Activated effector memory CD4-positive, alpha-beta T cell treated with Interleukin-2 at 50 U/mL for 16 hours (primary cell): ENCODE measurements at places on chromosomes 16 and 17.

DNA sequence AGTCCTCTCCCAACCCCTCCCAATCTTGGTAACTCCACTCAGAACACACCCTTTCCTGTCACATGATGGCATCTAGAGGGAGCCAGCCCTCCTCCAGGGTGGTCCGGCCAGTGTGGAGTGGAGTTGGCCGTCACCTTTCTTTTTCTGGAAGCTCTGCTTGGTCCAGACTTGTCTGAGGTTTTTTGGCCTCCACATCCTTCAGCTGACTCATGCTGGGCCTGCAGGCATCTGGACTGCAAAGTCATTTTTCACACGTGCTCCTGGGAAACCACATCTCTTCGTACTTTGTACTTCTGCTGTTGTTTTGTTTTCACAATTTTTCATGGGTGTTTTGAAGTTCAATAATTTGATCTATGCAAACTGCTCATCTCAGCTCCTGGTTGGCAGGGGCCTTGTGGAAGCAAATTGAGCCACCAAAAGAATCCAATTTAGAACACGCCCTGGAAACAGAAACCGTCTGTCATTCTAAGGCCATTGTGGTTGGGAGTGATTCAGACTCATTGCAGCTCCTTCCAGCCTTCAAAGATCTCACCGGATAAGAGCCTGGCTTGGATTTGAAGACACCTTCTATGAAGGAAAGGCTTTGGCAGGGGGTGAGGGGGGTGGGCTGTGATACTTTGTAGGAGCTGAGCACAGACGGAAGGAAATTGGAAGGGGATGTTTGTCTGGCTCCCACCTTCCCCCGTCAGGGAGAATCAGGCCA, 42.4 kb upstream of the NF1 start:
- no peak for DNase-seq

- DNase-seq, result no peak
These were observed 53.5 kb downstream of the SMURF2 start for GRCh38 chr17:64608571-64608981.

DNA sequence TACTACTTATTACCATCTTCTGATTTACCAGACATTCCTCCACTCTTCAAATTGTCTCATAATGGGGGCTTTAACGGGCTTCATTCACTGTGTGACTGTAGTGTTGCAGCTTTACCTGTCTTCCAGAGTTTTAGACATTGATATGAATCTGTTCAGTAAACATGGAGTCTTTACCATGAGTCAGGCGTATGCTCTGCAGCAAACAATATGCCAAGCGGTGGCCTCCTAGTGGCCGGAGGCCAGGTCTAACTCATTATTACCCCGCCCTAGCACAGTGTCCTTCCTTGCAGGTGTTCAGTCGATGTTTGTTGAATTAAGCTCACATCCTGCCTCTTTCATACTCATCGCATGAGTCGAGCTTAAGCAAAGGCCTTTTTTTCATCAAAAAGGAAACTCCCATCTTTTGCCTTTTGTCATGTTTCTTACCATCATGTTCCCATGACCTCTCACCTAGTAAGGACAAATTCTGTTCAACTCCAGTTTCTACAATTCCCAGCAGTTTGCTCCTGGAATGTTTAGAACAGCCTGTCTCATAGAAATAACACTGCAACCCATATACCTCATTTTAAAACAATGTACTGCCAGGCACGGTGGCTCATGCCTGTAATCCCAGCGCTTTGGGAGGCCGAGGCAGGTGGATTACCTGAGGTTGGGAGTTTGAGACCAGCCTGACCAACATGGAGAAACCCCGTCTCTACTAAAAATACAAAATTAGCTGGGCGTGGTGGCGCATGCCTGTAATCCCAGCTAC, 39.4 kb downstream of the TUBD1 start:
- peak; percentile 54 for DNase-seq

- DNase-seq, result no peak
These were observed 65.9 kb upstream of the HLF start for GRCh38 chr17:55198690-55199370.

GRCh38 chr16:79437764-79438751, 162.5 kb downstream of the MAF start:
- no peak for DNase-seq

DNA sequence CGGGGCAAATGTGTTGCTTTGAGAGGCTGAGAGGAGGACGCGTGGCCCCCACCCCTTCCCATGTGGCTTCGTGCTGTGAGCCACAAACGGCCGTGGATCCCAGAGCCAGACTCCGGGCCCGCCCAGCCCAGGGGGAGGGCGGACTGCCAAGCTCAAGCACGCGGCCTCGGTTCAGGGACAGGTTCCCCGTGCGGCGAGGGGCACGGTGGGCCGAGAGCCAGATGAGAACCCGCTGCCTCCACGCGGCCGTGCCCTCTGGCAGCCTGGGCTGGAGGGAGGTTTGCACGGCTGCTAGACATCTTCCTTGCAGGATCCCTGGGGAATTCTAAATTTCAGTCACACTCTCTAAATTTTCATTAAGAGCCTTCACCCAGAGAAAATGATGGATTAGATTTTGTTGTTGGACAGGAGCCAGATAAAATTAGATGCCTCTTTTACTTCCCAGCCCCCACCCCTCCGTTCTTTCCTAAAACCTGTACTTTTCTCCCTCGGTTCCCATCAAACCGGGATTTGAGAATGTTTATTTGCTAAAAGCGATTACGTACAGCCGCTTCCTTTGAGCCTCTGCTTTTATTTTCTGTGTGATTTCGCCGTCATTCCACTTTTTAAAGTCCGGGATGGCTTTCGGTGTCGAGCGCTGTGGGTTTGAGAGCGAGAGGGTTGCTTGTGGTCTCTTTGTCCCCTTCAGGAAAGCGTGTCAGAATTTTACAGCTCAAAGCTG, 25.0 kb upstream of the GNG13 start:
- DNase-seq, result no peak

- DNase-seq, result no peak
These were observed at the start of gene CTRL for GRCh38 chr16:67931712-67932461. Gene CTRL (minus strand): TSS chr16:67931862. CDS start chr16:67931852, 10 bp downstream.

DNA sequence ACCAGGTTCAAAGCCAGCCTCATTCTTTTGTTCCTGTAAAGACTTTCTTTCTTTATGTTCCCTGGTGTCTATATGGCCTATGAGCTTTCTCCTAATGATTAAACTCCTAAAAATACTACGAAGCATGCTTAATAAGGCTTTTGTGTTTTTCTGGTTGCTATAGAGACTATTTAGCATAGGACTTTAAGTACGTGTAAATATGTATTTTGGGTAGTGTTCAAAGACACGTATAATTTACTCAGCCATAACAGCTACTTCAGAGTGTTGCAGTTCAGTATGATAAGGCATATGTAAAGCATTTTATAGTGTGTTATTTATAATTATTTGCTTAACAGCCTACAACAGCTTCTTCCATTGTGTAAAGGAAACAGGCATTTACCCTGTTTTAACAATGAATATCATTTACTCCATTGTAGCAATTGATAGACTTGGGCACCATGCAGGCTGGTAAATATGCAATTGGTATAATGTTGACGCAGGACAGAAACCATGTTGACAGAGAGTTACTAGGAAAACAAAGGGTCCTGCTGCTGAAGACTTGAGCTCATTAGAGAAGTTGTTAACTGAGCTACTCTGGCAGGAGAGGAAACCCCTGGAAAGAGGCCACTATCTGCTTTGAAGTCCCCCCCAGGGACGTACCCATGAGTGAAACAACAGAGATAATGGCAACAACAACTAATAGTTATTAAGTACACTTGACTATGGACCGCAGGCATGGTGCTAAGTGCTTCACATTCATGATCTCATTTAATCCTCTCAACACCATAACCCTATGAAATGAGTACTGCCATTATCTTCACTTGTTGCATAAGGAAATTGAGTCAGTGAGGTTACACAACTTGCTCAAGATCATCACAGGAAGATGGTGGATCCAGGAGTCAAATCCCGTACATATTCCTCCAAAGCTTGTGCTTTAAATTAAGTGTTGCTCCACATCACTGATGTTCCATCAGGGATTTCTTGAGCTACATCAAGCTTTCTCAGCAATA, 342.2 kb upstream of the DYNLRB2 start:
- no peak for DNase-seq

DNA sequence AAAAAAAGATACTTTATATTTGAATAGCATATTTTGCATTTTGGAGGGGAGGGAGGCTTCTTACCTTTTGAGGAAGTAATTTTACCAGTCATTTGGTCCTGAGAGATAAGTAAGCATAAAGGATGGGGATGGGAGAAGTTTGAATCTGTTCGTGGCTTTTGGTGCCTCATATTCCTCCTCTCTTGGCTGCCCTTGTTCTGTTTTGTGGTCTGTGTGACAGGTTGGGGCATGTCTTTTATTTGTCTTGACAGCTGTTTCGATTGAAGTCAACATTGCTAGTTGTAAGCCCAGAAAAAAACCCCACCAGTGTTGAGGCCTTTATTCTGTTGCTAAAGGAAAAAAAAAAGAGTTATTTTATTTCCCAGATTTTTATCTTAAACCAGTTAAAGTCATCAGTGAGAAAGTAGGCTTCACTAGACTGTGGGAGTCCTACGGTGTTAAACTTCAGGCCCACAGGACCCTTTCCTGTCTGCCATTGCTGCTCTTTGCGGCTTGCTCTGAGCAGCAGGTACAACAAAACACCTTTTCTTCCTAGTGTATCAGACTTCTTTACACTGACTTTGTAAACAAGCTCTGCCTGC, 11.4 kb downstream of the SLC7A6 start:
- DNase-seq, result peak; percentile 39

DNA sequence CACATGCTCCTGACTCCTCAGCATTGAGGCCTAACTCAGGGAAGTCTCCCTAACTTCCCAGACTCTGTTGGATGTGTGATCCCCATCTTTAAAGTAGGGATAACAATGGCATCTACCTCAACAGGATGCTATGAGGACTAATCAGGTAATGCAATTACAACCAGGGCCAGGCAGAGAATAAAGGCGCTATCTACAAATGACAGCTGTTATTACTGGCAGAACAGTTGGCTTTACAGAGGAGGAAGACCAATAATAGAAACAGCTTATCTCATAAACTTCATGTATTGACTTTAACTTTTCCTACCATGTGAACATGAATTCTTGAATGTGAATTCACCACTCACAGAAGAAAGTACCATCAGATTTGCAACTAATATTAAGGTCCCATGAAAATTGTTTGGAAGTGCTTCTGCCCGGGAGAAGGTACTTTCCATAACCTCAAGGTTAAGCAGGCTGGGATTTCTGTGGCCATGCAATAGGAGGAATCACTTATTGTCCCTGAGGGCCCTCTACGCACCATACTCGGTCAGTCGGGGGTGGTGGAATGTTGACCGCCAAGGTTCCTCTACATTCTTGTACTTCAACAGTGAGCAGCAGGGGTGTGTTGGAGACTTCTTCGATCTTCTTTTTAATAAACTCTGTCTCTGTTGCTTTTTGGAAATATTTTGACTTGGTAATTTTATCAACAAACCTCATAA, 22.6 kb upstream of the ERN1 start:
- DNase-seq, result no peak

GRCh38 chr17:76642994-76643393, 563 bp downstream of the ST6GALNAC1 start:
- no peak for DNase-seq

DNA sequence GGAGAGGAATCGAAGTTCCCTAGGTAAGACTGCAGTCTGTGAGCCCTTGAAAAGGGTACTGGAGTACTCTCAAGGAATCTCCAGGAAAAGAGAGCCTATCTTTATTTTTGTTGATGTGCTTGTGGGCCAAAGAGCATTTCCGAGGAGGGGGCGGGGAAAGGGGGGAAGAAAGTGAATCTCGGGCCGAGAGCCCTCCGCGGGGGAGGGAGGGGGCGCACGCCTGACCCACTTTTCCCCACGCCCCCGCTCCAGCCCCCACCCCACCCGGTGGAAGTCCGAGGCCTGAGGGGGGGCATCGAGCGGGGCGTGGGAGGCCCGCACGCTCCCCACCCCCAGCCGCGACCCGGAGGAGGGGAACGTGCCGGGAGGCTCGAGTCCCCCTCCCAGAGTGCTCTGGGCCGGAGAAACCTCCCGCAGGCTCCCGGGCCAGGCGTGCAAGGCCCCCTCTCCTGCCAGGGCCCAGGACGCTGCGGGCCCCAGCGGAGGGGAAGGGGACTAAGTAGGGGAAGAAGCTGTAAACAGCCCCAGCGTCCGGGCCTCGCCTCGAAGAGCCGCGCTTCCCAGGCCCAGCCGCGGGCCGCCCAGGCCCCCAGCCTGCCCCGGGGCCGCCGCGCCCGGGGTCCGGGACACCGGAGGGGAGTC, 444 bp downstream of the HELZ start:
- no peak for DNase-seq

GRCh38 chr17:49370971-49371834, 9.2 kb upstream of the ZNF652 start:
- no peak for DNase-seq

GRCh38 chr17:41913798-41914197, 5.0 kb downstream of the ACLY start:
- no peak for DNase-seq

GRCh38 chr17:2435181-2435741, 34.4 kb upstream of the MNT start:
- no peak for DNase-seq

- no peak for DNase-seq
These were observed 84.3 kb downstream of the MARCHF10 start for GRCh38 chr17:62723842-62724241.

DNA sequence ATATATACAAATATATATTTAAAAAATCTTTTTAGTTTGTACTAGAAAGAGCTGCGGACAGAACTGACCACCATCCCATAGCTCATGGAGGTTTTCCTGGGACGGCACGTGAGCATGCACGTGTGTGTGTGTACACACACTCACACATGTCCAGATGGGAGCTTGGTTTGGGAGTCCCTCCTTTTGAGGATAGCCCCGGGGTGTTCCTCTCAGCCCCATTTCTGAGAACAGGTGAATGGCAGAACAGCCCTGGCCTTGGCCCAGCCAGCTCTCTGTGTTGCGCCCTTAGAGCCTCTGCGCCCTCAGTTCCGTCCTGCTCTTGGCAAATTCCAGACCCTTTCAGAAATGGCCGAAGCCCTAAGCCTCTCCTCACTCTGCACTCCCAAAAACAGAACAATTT, 70.1 kb downstream of the AMFR start:
- no peak for DNase-seq

GRCh38 chr17:49031965-49032928, 35.1 kb downstream of the IGF2BP1 start:
- DNase-seq, result no peak

- no peak for DNase-seq
These were observed 12.3 kb upstream of the UBE2I start for GRCh38 chr16:1297018-1297696.

DNA sequence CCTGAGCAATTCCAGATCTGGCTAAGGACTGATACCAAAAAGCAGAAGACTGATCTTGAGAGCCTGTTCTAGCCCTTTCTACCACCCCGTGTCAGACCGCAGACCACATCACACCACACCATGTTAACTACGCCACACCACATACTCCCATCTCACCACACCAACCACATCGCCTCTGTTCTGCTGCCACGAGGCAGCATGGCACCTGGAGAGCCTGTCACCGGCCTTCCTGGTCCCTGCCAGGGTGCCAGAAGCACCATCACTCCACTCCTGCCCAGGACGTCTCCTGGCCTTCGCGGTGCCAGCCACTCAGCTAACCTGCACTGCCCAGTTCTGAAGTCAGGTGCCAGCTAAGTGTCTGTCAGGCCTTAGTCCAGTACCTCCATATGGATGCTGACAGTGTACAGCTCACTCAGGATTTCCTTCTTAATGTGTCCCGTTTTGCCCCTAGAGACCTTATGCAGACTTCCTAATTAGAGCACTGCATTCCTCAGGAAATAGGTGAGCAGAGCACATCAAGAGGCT, 37.2 kb upstream of the BCAR1 start:
- peak; percentile 43 for DNase-seq
